Stimulated activated CD8-positive, alpha-beta memory T cell treated with anti-CD3 and anti-CD28 coated beads, Interleukin-15, amount 100 ng/mL, for 24 hours (primary cell): ENCODE measurements at places on chromosomes 3 and 15.

- DNase-seq, result no peak
Measured at GRCh38 chr15:80978685-80979329, 10.8 kb downstream of the MESD start.

- no peak for DNase-seq
Measured at GRCh38 chr3:113461488-113461887, 20.2 kb upstream of the CFAP44 start.

- no peak for DNase-seq
Measured at GRCh38 chr3:65478551-65479500, 559.9 kb downstream of the MAGI1 start.

DNA sequence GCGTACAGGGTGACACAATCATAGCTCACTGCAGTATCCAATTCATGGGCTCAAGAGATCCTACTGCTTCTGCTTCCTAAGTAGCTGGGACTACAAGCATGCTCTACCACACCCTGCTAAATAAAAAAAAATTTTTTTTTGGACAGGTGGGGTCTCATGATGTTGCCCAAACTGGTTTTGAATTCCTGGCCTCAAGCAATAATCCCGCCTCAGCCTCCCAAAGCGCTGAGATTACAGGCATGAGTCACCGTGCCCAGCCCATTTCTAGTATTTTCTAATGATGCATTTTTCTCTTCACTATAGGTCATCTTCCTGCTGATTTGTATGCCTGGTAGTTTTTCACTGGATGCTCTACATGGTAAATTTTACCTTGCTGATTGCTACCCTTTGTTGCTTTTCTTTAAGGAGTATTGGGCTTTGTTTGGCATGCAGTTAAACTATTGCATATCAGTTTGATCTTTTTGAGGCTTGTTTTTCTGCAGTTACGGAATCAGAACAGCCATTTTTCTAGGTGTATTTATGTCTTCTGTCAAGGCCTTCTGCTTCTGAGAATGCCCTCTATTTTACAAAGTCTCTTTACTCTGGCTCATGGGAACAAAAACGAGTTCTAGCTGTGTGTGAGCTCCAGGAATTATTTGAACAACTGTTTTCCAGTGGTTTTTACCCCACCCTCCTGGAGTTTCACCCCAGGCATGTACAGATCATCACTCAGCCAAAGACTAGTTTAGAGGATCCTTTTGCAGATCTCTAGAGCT is 14.2 kb upstream of the NPTN start:
- no peak for DNase-seq

- DNase-seq, result no peak
Measured at GRCh38 chr15:93239993-93240392, 151.0 kb upstream of the RGMA start.

DNA sequence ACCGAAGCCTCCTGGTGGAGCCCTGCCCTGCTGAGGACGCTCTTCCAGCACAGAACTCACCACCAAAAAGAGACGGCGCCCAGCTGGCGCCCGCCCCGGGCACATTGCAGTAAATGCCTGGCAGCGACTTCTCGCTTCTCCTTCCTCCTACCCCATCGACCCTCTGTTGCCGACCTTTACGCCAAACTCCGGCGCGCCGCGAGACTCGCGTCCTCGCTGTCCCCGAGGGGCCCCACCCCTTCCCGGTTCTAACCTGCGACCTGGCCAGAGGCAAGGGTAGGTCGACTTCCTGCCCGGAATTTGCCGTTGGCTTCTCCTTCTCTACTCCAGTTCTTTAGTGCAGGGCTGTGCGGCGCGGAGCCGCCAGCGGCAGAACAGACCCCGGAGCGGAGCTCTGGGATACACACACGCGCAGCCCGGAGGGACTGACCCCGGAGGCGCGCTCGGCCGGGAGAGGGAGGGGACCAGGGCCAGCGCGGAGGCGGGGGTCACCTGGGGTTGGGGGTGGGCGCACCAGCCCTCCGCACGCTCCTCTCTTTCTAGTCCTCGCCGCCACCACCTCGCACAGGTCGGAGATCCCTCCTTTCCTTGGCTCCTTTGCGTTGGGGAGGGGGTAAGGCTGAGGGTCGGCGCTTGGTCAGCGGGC is 226.6 kb upstream of the AZI2 start:
- DNase-seq, result no peak

GRCh38 chr3:23926736-23927135 is 9.8 kb downstream of the RPL15 start:
- DNase-seq, result no peak

- no peak for DNase-seq
Measured at GRCh38 chr3:111303760-111304159, 232.1 kb downstream of the NECTIN3 start.

- DNase-seq, result no peak
Measured at GRCh38 chr3:154759966-154760365, 320.2 kb upstream of the MME start.

- no peak for DNase-seq
Measured at GRCh38 chr3:73503781-73504180, 121.0 kb downstream of the PDZRN3 start.

GRCh38 chr3:24174614-24175013 is 229.5 kb downstream of the NR1D2 start:
- DNase-seq, result no peak

DNA sequence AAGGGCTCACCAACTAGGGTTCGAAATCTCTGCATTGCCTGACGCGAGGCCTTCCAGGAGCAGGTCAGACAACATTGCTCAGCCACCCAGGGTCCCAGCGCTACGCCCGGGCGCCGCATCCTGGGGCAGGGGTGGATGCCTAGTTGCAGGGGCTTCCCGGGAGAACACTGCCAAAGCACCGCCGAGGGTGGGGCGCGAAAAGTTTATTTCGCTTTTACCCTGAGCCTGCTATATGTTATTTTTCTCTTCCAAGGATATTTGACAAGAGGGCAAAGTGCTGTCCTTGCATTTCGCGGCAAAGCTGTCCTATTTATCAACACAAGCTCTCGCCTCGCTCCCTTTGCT is 549 bp upstream of the SOX14 start:
- DNase-seq, result no peak

- DNase-seq, result no peak
Measured at GRCh38 chr3:44099566-44100297, 142.0 kb upstream of the TOPAZ1 start.

DNA sequence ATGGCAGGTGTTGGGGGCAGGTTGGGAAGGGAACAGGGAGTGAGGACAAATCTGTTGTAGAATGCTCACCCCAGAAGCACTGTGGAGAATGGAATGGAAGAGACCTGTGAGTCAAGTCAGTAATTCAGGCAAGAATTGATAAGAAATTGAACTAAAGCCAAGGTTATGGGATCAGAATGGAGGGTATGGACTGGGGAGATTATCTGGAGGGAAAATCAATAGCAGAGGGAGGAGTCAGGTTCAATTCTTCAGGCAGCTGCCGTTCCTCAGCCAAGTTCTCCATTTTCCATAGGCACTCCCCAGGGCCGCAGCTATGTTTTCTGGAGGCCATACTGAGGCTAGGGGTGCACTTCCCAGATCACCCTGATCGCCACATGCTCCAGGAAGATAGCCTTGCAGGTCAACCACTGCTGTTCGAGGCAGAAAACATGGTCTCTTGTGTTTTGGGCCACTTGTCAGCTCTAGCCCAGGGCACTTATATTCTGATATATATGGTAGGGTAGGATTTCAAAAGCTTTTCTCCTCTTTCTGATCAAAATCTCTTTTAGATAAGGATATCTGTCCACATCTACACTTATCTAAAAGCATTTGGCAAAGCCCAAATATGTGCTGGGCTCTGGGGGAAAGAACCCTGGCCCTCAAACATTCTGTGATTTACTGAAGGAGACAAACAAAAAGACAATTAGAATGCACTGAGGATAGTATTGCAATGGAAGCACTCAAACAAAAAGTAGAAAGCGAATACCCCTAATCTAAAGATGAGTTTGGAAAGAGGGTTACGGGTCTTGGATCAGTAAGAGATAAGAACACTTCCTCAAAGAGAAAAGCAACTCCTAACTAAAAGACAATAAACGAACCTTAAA is 92.3 kb downstream of the TMEM212 start:
- no peak for DNase-seq

- no peak for DNase-seq
Measured at GRCh38 chr15:69885173-69885955, 212.4 kb downstream of the TLE3 start.

DNA sequence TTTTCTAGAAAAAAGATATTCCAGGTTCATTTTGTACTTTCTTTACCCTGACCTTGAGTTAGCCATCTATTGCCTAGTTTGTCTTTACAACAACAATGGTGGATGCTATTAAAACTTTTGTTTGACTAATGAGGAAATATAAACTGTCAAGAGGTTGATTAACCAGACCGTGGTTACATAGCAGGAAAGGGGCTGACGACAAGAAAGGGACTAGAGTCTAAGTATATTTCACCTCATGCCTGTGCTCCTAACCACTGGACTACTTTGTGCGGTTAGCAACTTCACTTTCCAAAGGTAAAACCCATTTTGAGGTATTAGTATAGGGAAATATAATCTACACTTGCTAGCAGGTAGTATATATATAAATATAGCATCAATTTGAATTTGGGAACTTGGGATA is 327.1 kb downstream of the SATB1 start:
- no peak for DNase-seq

DNA sequence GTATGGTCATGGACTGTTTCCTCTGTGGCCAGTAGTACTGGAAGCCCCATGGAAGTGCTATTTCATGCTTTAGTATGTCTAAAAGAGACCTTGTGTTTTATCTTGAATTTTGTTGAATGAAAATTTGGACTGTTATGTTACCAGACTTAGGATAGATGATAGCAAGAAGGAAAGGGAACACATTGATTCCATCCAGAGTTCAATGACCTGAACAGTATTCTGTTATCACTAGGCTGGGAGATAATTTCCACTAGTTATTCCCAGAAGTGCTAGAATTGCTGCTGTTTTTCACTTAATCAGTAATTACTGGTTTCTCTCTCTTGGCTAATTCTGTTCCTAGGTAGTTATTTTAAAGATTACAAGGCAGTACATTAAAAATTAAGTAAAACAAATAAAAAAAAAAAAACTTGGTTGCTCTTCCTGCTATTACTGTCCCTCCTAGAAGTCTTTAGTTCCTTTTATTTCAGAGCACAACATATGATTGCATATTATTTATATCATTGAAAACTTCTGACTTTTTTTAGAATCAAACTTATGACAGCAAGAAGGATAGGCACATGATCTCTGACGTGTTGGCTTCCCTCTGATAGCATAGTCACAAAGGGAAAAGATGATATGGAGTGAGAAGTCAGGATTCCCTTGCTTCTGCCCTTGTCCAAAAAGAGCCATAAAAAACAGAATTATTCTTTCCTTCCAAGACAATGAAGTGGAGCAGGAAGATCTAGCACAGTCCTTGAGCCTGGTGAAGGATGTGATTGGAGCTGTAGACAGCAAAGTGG is 72.2 kb downstream of the KLHL25 start:
- DNase-seq, result no peak

- DNase-seq, result no peak
Measured at GRCh38 chr15:55552926-55553325, 35.2 kb downstream of the PYGO1 start.

- no peak for DNase-seq
Measured at GRCh38 chr15:88074386-88074785, 182.2 kb downstream of the NTRK3 start.

- DNase-seq, result no peak
Measured at GRCh38 chr3:98991393-98991792, 89.9 kb upstream of the DCBLD2 start.

- no peak for DNase-seq
Measured at GRCh38 chr3:20645340-20645739, 459.3 kb upstream of the SGO1 start.

DNA sequence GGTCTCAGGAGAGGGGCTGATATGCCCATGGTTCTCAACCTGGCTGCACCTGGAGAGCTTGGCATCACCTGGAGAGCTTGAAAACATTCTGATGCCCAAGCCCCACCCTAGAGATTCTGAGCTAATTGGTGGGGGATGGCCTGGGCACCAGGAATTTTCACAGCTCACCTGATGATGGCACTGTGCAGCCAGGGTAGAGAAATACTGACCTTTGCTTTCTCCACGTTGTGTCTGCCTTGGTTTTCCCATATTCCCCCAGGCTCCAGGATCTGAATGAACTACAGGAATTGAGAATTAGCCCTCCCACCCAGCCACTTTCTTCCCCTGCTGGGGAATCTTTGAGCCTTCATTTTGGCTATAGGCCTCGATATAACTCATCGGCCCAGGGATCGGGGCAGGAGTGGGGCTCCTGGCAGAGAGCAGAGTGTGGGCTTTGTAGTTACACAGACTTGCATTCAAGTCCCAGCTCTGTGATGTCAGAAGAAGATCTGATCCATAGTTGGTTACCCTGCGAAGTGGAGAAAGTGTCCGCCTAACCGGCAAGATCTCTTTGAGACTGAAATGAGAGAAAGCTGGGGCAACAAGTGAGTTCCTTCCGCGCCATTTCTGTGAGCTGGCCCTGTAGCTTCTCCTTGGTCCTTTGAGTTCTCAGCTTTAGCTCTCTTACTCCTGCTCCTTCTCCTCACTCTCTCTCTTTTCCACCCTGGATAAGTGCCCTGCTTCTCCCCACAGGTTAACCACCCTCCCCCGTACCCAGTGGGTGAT is 33.1 kb upstream of the UBE2Q2 start:
- DNase-seq, result no peak

GRCh38 chr15:81363718-81364500 is 10.1 kb downstream of the TMC3 start:
- DNase-seq, result no peak

DNA sequence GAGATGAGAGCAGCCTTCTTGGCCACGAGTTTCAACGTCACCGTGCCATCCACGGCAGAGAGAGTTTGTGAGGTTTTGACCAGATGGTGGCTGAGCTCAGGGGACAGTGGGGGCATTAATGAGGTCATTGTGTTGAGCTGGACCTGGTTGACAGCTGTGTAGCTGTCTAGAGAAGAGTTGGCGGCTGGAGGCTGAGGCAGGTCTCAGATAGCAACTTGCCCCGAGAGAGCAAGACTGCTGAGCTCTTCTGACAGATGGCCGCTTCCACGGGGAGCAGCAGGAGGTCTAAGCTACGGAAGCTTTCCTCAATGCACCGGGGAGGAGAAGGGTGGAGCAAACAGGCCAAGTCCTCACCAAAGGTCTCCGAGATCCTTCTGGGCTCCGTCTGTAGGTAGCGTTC is 44.8 kb upstream of the EIF5A2 start:
- DNase-seq, result no peak

- no peak for DNase-seq
Measured at GRCh38 chr3:187735837-187736236, 9.4 kb downstream of the BCL6 start.

DNA sequence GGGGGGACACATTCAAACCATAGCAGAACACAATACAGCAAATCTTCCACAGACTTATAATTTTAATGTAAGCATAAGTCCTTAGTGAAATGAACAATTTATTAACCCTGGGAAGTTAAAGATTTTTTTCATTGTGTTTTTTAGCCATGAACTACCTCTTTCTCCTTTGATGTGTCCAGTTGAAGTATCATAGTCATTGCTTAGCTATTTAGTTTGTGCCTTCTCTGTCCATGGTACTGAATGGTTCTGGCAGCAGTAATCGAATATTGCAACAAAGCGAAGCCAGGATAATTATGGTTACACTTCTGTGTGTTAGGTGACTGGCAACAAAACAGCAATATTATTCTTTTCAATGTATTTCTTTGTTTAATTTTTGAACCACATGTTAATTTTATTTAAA is 403.0 kb upstream of the ONECUT1 start:
- no peak for DNase-seq

GRCh38 chr3:139564294-139564861 is 24.8 kb upstream of the RBP1 start:
- DNase-seq, result no peak

GRCh38 chr3:125017406-125017805 is 38.4 kb downstream of the HEG1 start:
- DNase-seq, result no peak

- no peak for DNase-seq
Measured at GRCh38 chr15:65666257-65666656, 44.5 kb downstream of the SLC24A1 start.

GRCh38 chr3:43093006-43093405 is 12.9 kb downstream of the POMGNT2 start:
- no peak for DNase-seq
